Right atrium auricular region (tissue), 2 donors: ENCODE measurements at places on chromosomes 13 and 19. TPM values are rescaled to one million over a fixed set of nuclear protein-coding genes. Genes with fewer than 3 reads are reported as not detected.

DNA sequence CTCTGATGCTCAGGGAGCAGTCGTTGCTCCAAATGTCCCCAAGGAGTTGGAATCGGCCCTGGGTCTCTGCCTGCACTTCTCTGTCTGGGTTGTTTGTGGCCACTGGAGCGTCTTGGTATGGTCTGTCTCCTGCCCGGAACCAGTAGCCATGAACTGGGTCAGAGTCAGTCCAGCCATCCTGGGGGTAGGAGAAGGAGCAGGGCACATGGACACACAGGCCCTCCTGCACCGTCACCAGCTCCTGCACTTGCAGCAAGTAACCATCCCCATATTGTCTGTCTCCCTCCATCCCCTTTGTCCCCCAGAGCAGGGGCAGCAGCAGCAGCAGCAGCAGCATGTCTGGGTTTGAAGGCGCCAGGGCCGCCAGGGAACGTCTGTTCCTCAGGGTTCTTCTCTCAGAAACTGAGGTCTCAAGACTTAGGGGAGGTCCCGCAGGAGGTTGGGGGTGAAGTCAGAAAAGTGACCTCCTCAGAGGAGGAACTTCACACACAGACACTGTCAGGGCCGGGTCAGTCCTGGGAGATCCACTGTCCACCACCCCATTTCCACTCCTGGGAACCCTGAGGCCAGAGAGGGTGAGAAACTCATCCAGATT is at the start of gene SIGLEC8:
Gene SIGLEC8, minus strand, starts transcription at position 404 of the 595 bp plus-strand sequence. Its CDS starts 67 bp downstream, at position 337.
- no peak for DNase-seq

- DNase-seq, result no peak
These were observed 16.1 kb downstream of the VSTM1 start for GRCh38 chr19:54047616-54048015.

PSG1 gene
- total RNA-seq, result not detected

- no peak for DNase-seq
These were observed 5.1 kb downstream of the DACH1 start for GRCh38 chr13:71861769-71862458.

GRCh38 chr13:39481491-39481890 is 121.5 kb downstream of the LHFPL6 start:
- no peak for DNase-seq

GRCh38 chr13:110912651-110913051 is 2.2 kb downstream of the ANKRD10 start:
- DNase-seq, result no peak

GRCh38 chr19:13122275-13122878 is 4.3 kb downstream of the NACC1 start:
- DNase-seq, result no peak

GRCh38 chr13:113045251-113046127 is 60.1 kb upstream of the F7 start:
- DNase-seq, result no peak

ZNF534 gene
- total RNA-seq, result not detected

GRCh38 chr13:71488201-71488600 is 378.8 kb downstream of the DACH1 start:
- DNase-seq, result no peak

GRCh38 chr13:20142927-20143480 is 17.8 kb downstream of the GJA3 start:
- peak; percentile 43 for DNase-seq

GAPDHS gene
- total RNA-seq, result not detected

GRCh38 chr13:26658448-26659385 is 101.2 kb downstream of the WASF3 start:
- DNase-seq, result no peak

CDC42EP5 gene
- 15.2 TPM for total RNA-seq

DNA sequence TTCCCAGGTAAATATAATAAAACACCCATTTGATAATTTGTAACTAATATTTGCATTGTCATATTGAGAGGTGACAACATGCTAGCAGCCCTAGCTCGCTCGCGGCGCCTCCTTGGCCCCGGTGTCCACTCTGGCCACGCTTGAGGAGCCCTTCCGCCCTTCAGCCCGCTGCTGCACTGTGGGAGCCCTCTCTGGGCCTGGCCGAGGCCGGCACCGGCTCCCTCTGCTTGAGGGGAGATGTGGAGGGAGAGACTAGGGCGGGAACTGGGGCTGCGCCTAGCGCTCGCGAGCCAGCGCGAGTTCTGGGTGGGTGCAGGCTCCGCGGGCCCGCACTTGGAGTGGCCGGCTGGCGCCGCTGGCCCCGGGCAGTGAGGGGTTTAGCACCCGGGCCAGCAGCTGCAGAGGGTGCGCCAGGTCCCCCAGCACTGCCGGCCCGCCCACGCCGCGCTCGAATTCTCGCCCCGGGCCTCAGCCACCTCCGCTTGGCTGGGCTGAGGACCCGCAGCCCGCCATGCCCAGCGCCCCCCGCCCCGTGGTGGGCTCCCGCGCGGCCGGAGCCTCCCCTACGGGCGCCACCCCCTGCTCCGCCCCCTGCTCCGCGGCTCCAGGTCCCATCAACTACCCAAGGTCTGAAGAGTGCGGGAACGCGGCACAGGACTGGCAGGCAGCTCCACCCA is 594.4 kb downstream of the SLITRK6 start:
- no peak for DNase-seq
